ENCODE measurements at places on chromosomes 7 and 10. TPM values are rescaled to one million over a fixed set of nuclear protein-coding genes. Genes with fewer than 3 reads are reported as not detected.

Gene WASHC2C
- total RNA-seq: 52.5 TPM

Gene TEX47
- total RNA-seq: not detected

Gene AKR1D1
- not detected for total RNA-seq

Gene AFAP1L2
- 6.7 TPM for total RNA-seq

GRCh38 chr10:13395540-13395939 lies 47.4 kb upstream of the SEPHS1 start:
- DNase-seq: no peak

DNA sequence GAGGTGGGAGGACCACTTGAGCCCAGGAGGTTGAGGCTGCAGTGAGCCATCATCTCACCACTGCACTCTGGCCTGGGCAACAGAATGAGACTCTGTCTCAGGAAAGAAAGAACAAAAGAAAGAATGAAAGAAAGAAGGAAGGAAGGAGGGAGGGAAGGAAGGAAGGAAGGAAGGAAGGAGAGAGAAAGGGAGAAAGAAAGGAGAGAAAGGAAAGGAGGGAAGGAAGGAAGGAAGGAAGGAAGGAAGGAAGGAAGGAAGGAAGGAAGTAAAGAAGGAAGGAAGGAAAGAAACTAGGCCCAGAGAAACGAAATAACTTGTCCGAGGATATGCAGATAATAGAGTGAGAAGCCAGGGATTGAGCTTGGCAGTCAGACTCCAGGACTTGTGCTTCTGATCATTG lies 102.1 kb downstream of the SKIDA1 start:
- DNase-seq: no peak

DNA sequence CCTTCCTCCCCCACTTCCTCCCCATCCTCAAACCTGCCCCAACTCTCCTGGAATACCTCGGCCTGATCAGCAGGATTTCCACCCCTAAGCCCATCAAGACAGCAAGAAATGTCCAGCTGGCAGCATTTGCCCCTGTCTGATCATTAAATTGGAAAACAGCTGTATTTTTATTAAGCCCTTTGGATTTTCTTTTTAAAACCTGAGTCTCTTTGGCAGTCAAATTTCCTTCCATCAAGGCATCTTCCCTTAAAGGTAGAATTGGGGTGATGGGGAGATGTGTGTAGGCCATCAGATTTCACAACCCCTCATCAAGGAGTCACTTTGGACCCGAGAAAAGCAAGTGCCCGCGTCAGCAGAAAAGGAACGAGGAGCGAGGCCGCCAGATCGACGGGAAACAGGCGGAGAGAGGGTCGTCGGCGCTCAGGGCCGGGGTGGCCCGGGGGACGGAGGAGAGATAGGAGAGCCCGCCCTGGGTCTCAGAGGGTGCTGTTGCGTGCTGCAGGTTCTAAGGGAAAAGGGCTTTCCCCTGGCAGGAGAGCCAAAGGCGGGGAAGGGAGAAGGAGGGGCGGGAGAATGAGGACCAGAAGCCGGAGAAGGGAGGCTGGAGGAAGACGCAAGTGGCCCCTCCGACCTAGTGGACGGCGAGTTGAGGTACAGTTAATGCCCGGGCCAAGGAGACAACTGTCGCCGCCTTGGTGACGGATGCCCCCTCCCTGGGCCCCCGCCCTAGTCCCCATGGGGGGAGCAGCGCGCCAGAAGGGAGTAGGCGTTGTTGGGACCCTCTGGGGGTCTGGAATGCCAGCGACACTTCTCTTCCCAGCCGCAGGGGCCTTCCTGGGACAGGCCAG lies 11.5 kb upstream of the GATA3 start:
- no peak for DNase-seq

DNA sequence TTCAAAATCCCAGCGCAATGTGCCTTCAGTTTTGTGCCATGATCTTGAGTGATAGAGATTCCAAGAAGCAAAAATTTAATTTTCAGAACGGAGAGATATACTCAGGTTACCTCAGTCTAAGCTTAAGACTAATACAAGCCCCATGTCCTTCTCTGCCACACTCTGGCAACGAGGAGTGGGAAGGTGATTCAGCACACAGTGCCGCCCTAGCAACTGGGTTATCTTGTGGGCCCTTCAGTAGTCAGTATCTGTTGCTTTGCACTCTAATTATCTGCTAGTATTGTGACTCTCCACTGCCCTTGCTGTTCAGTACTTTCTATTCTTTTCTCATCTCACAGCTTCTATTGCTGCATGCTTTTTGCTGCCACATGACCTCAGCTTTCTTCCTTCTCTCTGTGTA lies 39.2 kb upstream of the MKLN1 start:
- no peak for DNase-seq

DNA sequence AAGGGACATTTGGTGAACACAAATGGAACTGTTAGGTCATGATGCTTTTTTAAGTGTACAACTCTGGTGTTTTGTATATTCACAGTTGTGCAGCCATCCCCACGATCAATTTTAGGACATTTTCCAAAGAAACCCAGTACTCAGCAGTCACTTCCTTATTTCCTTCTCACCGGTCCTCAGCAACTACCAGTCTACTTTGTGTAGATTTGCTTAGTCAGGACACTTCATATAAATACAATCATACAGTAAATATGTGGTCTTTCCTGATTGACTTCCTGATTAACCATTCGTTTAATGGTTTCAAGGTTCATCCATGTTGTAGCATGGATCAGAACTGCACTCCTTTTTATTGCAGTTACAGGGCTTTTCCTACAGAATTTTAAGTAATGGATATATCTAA lies 14.4 kb downstream of the SGPL1 start:
- no peak for DNase-seq

DNA sequence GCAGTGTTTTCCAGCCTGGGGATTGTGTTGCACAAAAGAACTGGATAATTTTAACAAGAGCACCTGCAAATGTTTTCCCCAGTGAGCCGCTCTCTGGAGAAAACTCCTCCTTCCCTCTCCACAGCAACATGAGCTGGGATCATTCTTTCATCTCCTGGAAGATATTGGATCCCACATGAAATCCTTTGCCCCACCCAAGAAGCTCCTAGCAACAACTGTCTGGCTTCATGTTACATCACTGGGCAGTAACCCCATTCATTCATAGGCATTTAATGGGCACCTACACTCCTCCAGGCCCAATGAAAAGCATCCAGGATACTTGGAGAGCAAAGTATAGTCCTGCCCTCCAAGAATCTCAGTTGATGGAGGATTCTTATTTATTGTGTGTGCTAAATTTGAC lies 27.2 kb downstream of the LSM5 start:
- DNase-seq: no peak
